H1 (cell line): ENCODE measurements at places on chromosomes 12 and 14. TPM values are rescaled to one million over a fixed set of nuclear protein-coding genes. Genes with fewer than 3 reads are reported as not detected.

- H3K27me3 ChIP-seq: no peaks in the 10 kb centered on the region
- H3K4me3 ChIP-seq: no peak overlapping the region
- no peaks in the 10 kb centered on the region for H3K36me3 ChIP-seq
- H3K27ac ChIP-seq: no peak overlapping the region
- DNase-seq: no peak
Measured at GRCh38 chr12:94717656-94718055, 67.3 kb upstream of the TMCC3 start.

- no peak for DNase-seq
- H3K4me3 ChIP-seq: no peak overlapping the region
- no peak overlapping the region for H3K27ac ChIP-seq
- H3K27me3 ChIP-seq: no peaks in the 10 kb centered on the region
- H3K4me1 ChIP-seq: no peaks in the 10 kb centered on the region
Measured at GRCh38 chr12:99311373-99311772, 336.2 kb upstream of the GARIN6 start.

The GNB3 gene
- total RNA-seq: 9.0 and 9.9 TPM in 2 replicates

The NANOG gene
- total RNA-seq: 229 and 231 TPM in 2 replicates

DNA sequence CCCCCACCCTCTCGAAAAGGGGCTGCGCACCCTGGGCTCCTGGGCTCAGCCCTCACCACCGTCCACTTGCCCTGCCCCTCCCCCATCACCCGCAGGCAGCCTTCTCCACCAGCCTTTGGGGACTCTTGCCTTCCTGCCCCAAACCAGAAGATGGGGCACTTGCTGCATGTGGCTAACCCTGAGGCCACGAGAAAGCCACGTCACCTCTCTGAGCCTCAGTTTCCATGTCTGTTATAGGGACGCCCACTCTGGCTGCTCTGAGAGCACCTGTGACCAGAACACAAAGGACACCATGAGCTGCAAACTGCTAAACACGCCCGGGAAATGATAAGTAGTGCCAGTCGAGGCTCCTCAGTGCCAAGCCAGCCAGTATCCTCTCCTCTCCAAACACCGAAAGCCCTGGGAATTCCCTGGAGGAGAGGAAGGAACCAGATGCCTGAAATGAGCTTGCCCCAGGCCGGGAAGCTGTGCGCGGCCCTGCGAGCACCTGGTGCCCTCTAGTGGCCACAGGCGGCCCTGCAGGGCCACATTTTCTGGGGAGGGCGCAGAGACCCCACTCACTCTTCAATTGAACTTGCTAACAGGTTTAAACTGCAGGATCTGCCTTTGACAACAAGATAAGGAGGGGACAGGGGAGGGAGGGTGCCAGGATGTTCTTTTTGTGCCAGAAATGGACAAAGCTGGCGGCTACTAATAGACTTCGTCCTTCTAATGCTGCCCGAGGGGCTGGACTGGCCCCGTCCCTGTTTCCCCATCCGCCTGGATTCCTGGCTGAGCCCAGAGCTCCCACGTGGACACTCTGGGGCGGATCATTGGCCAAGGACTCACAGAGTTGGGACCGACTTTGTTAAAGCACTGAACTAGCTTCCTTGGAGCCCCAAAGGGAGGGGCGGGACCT is 10.2 kb upstream of the SERPINA9 start:
- DNase-seq: peak; percentile 94
- peak overlapping the region; percentile 20 for H3K4me3 ChIP-seq
- peaks cover 12% of the 10 kb centered on the region for H3K4me1 ChIP-seq
- H3K36me3 ChIP-seq: no peaks in the 10 kb centered on the region
- H3K27me3 ChIP-seq: no peaks in the 10 kb centered on the region

GRCh38 chr14:105045710-105046326 is 19.4 kb downstream of the GPR132 start:
- no peaks in the 10 kb centered on the region for H3K4me1 ChIP-seq
- H3K27ac ChIP-seq: no peak overlapping the region
- no peak overlapping the region for H3K4me3 ChIP-seq
- no peaks in the 10 kb centered on the region for H3K36me3 ChIP-seq
- peaks cover 8% of the 10 kb centered on the region for H3K27me3 ChIP-seq

The TC2N gene
- 34.2 and 36.2 TPM in 2 replicates for total RNA-seq

The KLHL33 gene
- total RNA-seq: 0.11 TPM in 1 of 2 replicates, not detected in the other

The IPO4 gene
- 108 and 109 TPM in 2 replicates for total RNA-seq

DNA sequence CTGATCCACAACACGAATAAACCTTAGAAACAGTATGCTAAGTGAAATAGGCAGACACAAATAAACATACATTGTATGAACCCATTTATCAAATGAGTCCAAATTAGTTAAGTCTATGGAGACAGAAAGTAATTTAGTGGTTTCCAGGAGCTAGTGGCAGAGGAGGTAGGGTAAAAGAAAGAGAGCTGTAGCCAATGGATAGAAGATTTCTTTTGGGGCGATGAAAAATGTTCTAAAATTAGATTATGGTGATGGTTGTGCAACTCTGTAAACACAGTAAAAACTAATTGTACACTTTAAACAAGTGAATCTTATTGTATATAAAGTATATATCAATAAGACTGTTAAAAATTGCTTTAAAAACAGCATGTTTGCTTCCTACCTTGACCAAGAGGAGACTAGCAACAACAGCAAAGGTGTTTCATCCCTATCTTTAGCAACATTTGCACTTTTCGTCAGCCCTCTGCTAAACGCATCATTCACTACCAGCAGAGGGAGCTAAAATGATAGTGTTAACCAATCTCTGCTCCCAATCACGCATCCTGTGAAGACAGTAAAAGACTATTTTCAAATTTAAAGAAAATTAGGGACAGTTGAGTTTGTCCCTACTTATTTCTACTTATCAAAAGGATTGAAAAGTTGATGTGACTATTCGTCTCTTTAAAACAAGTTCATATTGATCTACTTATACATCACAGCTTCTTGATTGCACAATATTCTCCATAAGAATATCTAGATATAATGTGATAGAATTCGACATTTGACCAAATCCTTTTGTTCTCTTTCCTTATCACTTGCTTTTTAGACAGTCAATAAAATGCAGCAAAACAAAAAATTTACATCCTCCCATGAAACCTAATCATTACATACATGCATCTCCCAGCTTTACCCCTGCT is 24.0 kb upstream of the LGR5 start:
- H3K36me3 ChIP-seq: no peaks in the 10 kb centered on the region
- no peak for DNase-seq
- no peak overlapping the region for H3K4me3 ChIP-seq
- H3K27ac ChIP-seq: no peak overlapping the region
- H3K4me1 ChIP-seq: no peaks in the 10 kb centered on the region

GRCh38 chr12:76031081-76031413 is 529 bp downstream of the PHLDA1 start:
- H3K27me3 ChIP-seq: no peaks in the 10 kb centered on the region; the same call in 1 of the 2 replicates
- peak overlapping the region; percentile 91 for H3K4me3 ChIP-seq
- no peak overlapping the region for H3K27ac ChIP-seq
- no peaks in the 10 kb centered on the region for H3K36me3 ChIP-seq

The LEMD3 gene
- total RNA-seq: 31.7 and 33.2 TPM in 2 replicates

DNA sequence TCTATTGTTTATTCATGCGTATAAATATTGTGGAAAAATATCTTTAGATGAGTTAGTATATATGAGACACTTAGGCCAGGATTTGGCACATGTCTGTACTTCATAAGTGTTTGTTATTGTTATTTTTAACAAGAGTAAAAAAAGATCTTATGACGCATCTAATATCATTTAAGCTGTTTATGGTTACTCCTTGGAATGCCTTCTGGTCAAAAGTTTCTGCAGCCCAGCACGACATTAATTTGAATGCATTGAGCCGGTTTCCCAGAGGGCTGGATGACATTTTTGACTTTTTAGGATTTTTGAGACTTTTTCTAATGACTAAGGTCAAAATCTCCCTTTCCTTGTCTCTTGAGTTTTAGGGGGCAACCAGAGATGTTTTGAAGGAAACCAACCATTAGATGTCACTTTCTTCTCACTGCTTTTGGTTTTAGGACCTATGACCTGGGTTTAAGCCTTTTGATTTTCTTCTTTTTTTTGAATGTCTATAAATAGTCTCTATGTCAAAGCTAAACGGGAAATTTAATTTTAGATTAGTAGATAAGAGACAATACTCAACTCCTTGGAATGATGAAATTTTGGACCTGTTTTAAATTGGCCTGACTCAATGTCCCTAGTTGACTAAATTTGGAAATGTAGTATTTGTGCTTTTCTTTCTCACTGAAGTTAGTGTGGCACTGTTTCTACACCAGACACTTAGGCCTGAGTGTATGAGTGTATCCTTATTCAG is 215.5 kb downstream of the AEBP2 start:
- H3K27me3 ChIP-seq: no peaks in the 10 kb centered on the region
- H3K4me3 ChIP-seq: no peak overlapping the region
- no peak for DNase-seq

GRCh38 chr12:29578731-29579130 is 81.2 kb upstream of the OVCH1 start:
- no peaks in the 10 kb centered on the region for H3K27me3 ChIP-seq
- H3K4me1 ChIP-seq: no peaks in the 10 kb centered on the region
- no peaks in the 10 kb centered on the region for H3K36me3 ChIP-seq
- H3K4me3 ChIP-seq: no peak overlapping the region
- H3K27ac ChIP-seq: no peak overlapping the region

The CYP46A1 gene
- 0.71 and 1.3 TPM in 2 replicates for total RNA-seq

- no peaks in the 10 kb centered on the region for H3K36me3 ChIP-seq
- DNase-seq: no peak
- H3K4me1 ChIP-seq: no peaks in the 10 kb centered on the region
- H3K27me3 ChIP-seq: no peaks in the 10 kb centered on the region
- no peak overlapping the region for H3K27ac ChIP-seq
Measured at GRCh38 chr12:105547786-105548185, 217.3 kb downstream of the C12orf75 start.

- DNase-seq: no peak
- no peaks in the 10 kb centered on the region for H3K4me1 ChIP-seq
- H3K4me3 ChIP-seq: no peak overlapping the region
- no peak overlapping the region for H3K27ac ChIP-seq
- no peaks in the 10 kb centered on the region for H3K36me3 ChIP-seq
- no peaks in the 10 kb centered on the region for H3K27me3 ChIP-seq
Measured at GRCh38 chr12:31817120-31817519, 88.3 kb upstream of the AMN1 start.

GRCh38 chr12:59803735-59804134 is 207.9 kb downstream of the SLC16A7 start:
- H3K27ac ChIP-seq: no peak overlapping the region
- H3K36me3 ChIP-seq: no peaks in the 10 kb centered on the region
- H3K27me3 ChIP-seq: no peaks in the 10 kb centered on the region
- DNase-seq: no peak
- no peak overlapping the region for H3K4me3 ChIP-seq
